ENCODE measurements at places on chromosomes 3 and 15.

GRCh38 chr15:47756872-47757271, 39.6 kb downstream of the SEMA6D start:
- no peak for DNase-seq

DNA sequence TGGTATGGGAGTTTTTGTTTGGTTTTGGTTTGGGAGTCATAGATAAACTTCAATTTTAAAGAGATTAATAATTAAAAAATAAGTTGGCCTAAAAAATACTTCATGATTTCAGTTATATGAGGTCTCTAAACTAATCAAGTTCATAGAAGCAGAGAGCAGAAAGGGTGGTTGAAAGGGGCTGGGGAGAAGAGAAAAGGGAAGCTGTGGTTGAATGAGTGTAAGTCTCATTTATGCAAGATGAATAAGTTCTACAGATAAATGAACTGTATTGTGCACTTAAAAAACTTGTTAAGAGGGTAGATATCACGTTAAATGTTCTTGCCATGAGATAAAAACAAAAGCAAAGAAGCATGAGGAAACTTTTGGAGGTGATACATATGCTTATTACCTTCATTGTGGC, 188.7 kb downstream of the NSUN3 start:
- DNase-seq, result no peak

DNA sequence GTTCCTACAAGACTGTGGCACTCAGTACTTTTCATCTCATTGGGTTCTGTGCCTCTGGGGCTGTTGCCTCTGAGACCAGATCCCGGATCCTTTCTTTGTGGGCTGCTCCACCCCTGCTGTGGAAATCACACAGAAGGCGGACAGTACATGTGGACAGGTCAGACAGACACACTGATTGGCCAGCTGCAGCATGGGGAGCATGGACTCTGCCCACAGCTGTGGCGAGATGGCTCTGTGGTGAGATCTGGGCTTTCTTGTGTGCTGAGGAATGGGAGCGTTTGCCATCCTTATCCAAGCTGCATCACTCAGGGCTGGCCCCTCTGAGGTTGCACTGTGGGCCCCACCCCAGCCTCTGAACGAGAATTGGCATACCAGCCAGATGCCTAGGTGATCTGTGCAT, 147.0 kb downstream of the APBA2 start:
- DNase-seq, result no peak

DNA sequence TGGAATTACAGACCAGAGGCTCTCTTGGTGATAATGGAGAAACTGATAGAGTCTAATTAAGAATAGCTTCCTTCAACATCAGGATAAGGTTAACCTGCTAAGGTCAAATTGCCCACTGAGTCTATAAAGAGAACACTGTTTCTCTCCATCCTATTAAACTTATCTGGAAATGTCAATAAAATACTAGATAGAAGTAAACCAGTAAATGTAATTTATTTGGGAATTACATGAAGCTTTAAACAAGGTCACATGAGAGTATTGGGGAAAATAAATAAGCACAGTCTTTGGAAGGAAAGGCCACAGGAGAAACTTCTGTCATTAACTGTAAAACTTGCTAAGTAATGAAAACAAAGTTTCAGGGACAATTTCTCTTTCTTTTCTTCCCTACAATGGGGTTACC, 118.5 kb downstream of the DPH6 start:
- no peak for DNase-seq

GRCh38 chr3:81660036-81660435, 101.4 kb downstream of the GBE1 start:
- no peak for DNase-seq

- DNase-seq, result no peak
These were observed 61.9 kb downstream of the HMG20A start for GRCh38 chr15:77482570-77482969.

DNA sequence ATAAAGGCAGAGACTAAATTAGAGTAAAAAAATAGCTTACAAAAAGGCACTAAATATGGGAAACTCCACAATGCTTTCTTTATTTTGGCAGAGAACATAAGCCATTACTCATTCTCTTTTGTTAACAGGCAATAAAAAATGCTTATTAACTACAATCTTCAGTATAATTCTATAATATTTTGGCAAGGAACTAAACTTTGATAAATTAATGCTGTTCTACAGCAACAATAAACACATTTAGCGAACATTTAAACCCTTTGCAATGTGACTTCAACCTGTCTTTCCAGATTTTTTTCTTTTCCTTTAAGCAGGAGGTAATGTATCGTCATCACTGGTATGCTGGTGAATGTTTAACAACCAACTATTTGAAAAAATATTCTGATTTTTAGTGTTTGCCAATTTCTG, 42.2 kb upstream of the POU1F1 start:
- DNase-seq, result no peak

GRCh38 chr3:15768421-15769255, 29.1 kb downstream of the ANKRD28 start:
- DNase-seq, result no peak

DNA sequence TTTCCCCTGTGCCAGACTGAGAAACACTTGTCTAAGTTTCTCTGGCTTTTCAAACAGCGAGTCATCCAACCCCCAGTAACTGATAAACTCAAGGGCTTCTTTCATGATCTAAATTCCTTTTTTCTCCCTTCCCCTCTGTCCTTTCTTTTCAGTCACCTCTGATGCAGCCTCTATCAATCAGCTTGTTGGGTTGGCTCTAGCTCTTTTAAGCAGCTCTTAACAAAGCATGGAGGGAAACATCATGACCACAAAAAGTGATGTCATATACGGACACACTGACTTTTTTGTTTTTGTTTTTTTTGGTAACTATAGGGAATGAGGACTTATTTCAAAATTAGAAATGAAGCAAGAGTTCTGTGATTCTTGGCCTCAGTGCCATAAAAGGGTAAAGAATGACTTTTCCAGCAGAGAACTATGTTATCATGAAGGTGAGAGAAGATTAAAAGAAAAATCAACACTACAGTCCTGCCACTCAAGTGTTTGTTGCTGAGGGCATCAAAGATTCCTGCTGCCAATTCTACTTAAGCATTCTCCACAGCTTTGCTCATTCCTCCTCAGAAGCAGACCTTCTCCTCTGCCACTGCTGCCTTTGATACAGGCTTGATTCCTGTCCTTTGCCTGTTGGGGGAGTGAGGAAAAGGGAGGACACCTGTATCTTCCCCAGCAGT, 457.0 kb upstream of the ONECUT1 start:
- DNase-seq, result no peak

GRCh38 chr3:161796780-161797179, 300.2 kb downstream of the OTOL1 start:
- DNase-seq, result no peak

DNA sequence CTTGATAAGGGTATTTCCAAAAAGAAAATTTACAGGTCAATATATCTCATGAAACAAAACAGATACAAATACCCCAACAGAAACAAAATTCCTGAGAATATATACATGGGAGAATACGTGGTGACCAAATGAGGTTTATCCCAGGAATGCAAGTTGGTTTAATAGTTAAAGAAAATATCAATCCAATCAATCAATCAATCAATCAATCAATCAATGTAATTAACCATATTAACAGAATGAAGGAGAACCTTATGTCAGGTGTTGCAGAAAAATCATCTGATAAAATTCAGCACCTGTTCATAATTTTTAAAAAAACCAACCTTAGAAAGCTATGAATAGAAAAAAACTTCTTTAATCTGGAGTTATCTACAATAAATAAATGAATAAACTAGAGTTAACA, 35.9 kb downstream of the ITGA11 start:
- DNase-seq, result no peak

DNA sequence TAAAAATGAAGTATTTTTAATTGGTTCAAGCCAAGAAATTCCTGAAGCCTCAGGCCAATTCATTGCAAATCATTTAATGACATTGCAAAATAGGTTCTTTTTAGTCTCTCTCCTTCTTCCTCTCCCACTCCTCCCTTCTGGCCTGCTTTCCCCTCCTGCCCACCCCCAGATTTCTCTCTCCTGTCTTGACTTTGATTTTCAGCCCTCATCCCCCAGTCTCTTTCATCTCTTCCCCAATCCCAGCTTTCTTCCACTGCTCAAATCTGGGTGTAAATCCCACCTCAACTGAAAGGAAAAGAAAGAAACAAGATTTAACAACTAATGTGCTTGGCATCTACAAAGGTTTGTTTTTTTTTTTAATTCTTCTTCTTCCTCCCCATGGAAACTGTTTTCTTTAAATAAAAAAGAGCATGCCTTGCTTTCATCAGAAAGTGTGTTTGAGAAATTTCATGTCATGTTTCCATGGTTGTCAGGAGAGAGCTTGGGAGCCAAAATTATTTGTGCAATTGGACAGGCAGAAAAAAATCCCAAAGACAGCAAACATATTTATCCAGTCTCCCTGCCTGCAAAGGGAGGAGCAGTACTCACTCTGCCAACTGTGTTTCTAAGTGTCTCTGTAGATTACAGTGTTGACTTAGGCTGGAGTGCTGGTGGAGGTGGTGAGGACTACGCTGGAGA, 50.4 kb downstream of the BOC start:
- no peak for DNase-seq

- no peak for DNase-seq
These were observed 40.5 kb downstream of the CYFIP1 start for GRCh38 chr15:22939652-22940061.

GRCh38 chr15:78350058-78350457, 9.9 kb downstream of the CRABP1 start:
- DNase-seq, result no peak

GRCh38 chr3:16460886-16461285, 52.6 kb downstream of the RFTN1 start:
- DNase-seq, result no peak
